ENCODE measurements at places on chromosomes 6 and 20.

DNA sequence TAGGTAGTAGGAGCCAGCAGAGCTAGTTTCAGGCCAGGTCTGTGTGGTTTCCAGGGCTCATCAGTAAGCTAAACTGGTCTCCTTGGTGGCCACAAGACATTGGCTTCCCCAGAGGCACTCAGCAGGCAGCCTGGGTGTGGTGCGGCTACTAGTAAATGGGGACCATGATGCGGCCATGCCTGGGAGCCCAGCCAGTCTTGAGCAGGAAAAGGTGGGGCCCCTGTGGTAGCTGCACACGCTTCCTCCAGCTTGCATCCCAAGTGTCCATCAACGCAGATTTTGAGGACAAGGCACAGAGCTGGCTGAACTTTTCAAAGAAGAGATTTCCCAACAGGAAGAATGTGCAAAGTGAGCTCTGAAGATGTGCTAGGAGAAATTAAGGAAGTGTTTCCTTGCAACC, 107.4 kb upstream of the NAA20 start:
- DNase-seq = no peak

GRCh38 chr6:29954272-29954671, 11.9 kb downstream of the HLA-A start:
- no peak for DNase-seq

DNA sequence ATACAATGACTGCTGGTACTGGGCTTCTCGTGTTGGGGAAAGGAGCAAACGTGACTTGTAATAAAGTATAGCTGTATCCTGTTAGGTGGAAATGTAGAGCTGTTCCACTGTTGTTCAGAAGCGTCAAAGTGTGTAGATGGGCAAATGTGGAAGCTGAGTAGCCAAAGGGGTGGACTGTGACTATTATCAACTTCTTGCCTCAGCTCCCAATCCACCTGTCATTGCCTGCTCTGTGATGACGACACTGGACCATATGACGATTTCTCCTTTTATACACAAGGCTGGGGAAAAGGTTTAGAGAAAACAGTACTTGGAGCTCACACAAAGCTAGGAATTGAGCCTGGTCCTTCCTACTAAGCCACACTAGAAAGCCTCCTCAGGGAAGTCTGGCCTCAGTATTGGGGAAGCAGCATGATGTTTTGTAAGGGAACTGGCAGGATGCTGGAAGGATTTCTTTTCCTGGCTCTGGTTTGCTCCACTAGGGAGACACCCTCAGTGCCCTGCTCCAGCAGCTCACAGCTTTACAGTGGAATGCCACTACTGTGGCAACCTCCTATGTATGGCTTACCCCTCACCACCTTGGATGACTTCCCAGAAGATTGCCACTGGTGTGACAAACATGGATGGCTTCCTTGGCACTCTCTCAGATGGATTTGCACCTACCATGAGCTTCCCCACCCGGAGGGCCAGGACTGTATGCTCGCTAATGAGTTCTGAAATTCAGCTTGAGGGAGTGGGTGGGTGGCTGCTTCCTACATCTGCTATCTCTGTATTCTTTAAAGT, 20.0 kb downstream of the CD164 start:
- DNase-seq = no peak

- DNase-seq = no peak
Measured at GRCh38 chr6:33820243-33820642, 16.4 kb upstream of the MLN start.

DNA sequence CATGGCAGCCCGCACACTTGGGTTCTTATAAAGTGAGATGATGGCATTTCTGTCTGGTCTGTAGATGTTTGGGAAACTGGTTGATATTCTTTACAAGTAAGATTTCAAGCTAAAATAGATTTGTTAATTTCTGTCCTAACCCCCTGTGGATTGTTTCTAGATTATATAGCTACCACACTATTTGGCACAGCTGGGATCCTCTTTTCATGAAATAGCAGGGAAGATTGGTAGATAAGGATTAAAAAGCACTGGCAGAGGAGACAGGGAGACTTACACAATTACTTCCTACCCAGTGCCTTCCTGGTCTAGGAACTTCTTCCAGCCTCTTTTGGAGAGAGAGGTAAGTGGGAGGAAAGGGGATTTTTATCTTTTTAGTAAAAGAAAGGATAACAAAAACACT, 13.2 kb upstream of the ATXN1 start:
- no peak for DNase-seq
